ENCODE measurements at places on chromosomes 3 and 15.

- no peak for DNase-seq
These were observed 27.0 kb upstream of the PEX5L start for GRCh38 chr3:180063783-180064182.

DNA sequence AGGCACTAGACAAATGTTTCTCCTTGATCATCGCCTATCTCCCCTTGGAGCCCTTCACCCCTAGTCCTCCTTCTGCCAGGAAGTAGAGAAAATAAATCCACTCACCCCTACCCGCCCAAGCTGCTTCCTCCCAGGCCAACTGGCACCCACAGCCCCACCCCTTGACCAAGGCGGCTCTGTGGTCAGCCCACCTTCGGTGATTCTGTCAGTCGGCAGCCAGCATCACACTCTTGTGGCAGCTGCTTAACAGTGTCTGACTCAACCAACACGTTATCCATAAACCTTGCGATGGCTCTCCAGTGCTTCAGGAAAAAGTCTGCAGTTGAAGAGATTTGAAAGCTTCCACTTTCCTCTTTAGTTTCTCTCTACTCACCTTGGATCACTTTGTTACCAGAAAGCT is 7.6 kb downstream of the SHF start:
- DNase-seq = no peak

- no peak for DNase-seq
These were observed 1332.8 kb downstream of the ZPLD1 start for GRCh38 chr3:103767635-103768034.

DNA sequence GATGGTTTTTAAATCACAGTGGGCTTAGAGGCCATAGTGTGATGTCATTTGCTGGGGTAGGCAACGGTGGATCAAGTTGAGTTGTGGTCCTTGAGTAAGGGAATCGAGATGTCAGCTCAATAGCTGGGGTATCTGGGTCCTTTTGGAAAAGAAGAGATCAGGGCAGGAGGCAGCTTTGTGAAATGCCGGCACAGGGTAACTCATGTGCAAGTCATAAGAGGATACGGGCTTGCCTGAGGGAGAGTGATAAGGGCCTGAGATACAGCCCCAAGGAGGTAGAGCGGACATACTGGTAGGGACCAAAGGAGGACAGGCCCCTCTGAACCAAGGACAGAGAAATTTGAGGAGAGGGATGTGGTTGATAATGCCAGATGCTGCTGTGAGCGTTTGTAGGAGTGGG is 4.2 kb upstream of the FAM131A start:
- DNase-seq = no peak

DNA sequence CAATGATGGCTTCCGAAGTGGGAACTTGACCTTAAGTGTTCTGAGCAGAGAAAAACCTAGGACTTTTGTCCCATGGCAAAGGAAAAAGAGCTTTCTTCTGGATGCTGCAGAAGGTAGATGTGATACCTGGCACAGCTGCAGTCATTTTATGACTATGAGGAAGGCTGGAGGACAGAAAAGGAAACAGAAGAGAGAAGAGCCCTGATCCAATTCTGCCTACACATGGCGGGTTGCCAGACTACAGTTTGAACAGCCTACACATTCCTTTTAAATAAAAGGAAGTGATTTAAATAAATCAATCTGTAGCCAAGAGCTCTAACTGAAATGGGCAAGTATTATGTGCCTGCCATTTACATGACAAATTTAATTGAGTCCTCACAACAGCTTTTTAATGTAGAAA is 43.6 kb upstream of the CHRNB4 start:
- no peak for DNase-seq

GRCh38 chr15:91517491-91518200 is 335.9 kb upstream of the SLCO3A1 start:
- DNase-seq = no peak

DNA sequence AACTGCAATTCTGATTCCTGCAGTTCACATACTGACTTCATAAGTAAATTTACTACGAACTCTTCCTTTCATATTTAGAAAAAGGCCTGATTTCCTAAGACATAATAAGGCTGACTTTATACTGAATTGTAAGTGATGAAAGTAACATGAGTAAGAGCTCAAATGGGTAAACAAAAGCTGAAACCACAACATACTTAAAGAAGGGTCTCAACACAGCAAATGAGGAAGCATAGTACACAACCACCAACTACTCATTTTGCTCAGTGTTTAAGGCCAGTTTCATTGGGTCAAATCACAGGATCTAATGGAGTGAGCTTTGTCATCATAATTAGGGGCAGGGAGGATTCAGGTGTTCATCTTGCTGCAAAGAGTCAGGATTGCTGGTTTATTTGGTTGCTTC is 81.4 kb downstream of the SETD2 start:
- DNase-seq = no peak

- no peak for DNase-seq
These were observed 16.8 kb upstream of the PLA2G4E start for GRCh38 chr15:42037656-42038055.

- no peak for DNase-seq
These were observed 749.3 kb upstream of the CADM2 start for GRCh38 chr3:84209474-84209873.

DNA sequence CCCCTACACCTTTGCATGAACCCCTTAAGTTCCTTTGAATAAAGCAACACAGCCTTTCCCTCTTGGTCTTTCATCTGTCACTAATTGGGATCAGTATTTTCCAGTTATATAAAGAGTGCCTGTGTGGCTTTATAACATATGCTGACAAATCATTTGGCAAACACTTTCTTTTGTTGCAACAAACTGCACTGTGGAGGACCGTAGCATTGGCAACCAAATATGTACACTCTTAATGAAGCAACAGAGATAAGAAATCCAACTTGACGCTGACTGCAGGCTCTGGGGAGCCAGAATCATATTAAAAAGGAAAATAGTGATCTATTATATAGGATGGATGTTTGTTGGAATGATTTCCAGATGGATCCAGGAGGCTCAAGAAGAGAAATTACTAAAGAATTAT is 120.1 kb upstream of the PRICKLE2 start:
- DNase-seq = no peak

GRCh38 chr3:101423984-101424888 is 88.8 kb downstream of the SENP7 start:
- DNase-seq = no peak

DNA sequence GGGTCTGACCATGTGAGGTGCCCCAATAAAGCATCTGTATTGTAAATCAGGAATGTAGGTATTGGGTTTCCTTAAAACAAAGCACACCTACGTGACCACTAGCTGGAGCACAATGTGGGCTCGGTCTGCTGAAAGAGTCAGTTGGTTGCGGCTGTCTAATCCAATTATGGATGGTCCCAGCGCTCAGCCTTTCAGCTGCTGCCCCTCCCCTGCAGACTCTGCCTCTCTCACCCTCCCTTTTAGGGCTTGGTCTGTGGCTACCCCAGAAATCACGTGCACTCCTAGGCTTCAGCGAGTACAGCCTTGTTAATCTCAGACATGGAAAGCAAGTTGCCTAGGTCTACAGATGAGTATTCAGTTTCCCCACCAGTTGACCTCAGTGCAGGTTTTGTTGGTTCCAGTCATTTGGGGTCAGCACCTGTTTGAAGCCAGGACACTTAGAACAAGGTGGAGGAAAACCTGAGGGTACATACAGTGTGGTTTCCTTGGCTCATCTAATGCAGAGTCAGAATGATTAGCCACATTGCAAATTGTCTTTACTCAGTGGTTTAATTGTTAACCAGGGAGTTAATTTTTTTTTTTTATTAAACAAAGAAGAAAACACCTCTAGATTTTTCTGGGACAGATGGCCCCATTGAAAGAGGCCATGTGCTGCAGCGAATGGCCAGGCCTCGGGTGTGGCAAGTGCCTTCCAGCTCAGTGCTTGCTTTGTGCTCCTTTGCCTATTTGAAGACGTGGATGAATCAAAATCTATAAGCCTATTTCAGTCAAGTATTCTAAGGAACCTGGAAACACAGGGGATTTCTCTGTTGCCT is 137.7 kb downstream of the IGF1R start:
- no peak for DNase-seq

DNA sequence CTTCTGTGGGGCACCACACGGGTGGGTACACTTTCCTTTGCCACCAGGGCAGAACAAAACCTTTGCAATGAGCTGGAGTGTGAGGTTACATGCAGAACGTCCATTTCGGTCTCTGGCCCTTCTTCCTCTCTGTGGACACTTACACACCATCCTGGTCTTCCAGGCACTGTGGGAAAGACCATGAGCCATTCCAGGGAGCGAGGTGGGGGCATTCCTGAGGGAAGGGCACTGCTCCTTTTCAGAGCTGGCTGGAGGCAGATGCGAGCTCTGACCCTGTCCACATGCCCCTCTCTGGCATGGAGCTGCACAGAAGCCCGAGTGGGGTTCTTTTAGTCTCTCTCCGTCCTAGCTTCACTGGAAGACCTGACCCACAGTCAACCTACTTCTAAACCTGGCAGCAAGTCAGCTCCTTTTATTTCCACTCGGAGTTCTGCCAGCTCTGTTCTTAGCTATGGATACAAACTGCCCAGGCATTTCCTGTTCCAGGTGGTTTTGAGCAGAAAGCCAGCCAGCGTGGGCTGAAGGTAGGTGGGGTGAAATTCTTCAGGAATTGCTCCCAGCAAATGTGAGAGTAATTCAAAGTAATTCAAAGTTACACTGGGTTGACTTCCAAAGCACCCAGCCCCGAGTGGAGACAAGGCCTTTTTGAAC is 281.4 kb downstream of the ADAMTS17 start:
- no peak for DNase-seq

DNA sequence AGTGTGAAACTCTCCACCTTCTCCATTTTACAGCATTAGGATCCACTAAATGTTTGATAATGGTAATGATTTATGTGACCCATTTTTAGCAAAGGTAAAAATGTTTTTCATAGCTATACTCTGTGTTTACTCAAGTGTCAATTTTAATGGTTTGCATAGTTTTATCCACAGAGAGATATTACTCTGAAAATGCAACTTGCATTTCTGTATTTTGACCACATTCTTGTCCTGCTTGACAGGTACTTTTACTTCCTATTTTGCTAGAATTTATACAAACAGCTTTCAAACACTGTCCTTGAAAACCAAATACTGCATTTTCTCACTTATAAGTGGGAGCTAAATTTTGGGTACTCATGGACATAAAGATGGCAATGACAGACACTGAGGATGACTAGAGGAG is 62.9 kb downstream of the SERPINI1 start:
- no peak for DNase-seq

Measured in activated CD4-positive, CD25-positive, alpha-beta regulatory T cell treated with anti-CD3 and anti-CD28 coated beads, Interleukin-2, amount 50 U/mL, for 72 hours (primary cell).